ENCODE measurements at places on chromosomes 13 and 19.

DNA sequence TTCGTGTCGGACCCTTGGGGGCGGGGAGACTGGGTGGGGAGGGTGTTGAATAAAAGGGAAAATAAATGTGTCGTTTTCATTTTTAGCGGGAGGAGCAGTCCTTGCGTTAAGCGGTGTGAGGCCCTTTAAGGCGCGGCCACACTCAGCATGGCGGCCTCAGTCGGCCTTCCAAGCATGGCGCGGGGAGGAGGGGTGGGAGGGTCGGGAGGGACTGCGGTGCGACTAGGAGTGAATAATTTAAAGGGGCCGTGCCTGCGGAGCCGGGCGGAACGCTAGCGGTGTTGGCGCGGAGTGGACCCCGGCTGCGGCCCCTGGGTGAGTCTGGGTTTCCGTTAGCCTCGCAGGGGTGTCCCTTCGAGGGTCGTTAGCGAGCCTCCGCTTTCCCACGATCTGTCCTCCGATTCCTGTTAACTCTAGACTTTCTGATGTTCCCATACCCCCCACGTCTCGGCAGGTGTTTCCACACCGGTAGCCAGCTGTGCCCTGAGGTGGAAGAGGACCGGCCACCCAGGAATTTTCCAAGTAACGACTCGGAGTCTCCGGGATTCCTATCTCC lies 1.5 kb upstream of the PNPLA6 start:
- peak; percentile 85 for DNase-seq

- DNase-seq: no peak
Measured at GRCh38 chr13:79361299-79361698, 44.8 kb downstream of the RBM26 start.

GRCh38 chr13:43963726-43964125 lies 84.0 kb downstream of the LACC1 start:
- no peak for DNase-seq

DNA sequence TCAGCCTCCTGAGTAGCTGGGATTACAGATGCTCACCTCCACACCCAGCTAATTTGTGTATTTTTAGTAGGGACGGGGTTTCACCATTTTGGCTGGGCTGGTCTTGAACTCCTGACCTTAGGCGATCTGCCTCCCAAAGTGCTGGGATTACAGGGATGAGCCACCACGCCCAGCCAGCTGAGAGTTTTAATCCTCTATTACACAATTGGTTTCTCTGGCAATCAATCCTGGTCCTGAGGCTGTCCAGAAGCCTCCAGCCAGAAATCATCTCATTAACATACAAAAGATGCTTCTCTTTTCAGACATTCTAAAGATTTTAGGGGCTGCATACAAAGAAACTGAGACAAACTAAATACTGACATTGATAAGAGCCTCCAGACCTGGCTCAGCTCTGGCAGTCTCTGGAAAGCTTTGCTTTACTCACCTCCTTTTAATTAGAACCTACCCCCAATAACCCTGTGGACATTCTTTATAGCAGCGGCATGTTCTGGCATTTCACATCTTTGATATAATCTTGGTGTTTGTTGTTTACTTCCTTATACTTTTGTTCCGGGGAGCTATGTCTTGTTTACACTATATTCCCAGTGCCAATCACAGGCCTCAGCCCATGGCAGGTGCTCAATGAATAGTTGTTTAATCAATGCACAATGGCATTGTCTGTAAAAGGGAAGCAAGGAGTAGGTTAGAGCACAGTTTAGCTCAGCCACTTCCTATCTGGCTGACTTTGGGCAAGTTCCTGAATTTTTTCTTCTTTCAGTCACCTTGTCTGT lies 4.1 kb upstream of the ZNF724 start:
- no peak for DNase-seq

- DNase-seq: no peak
Measured at GRCh38 chr19:41386442-41386841, 10.1 kb downstream of the TMEM91 start.

DNA sequence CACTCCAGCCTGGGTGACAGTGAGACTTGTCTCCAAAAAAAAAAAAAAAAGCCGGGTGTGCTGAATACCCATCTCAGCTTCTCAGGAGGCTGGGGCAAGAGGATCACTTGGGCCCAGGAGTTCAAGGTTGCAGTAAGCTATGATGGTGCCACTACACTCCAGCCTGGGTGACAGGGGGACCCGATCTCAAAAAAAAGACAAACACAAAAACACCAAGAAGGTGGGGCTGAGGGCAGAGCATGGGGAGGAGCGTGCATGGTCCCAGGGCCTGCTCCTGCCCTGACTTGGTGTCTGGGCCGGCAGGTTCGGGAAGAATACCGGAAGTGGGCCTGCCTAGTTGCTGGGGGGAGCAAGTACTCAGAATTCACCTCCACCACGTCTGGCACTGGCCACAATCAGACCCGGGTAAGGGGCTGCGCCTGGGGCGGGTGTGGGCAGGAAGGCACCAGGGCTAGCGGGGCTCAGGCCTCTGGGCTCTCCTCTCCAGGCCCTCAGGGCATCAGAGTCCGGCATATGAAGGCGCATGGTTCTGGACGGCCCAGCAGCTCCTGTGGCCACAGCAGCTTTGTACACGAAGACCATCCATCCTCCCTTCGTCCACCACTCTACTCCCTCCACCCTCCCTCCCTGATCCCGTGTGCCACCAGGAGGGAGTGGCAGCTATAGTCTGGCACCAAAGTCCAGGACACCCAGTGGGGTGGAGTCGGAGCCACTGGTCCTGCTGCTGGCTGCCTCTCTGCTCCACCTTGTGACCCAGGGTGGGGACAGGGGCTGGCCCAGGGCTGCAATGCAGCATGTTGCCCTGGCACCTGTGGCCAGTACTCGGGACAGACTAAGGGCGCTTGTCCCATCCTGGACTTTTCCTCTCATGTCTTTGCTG lies 11.3 kb downstream of the DDX39A start:
- DNase-seq: no peak

DNA sequence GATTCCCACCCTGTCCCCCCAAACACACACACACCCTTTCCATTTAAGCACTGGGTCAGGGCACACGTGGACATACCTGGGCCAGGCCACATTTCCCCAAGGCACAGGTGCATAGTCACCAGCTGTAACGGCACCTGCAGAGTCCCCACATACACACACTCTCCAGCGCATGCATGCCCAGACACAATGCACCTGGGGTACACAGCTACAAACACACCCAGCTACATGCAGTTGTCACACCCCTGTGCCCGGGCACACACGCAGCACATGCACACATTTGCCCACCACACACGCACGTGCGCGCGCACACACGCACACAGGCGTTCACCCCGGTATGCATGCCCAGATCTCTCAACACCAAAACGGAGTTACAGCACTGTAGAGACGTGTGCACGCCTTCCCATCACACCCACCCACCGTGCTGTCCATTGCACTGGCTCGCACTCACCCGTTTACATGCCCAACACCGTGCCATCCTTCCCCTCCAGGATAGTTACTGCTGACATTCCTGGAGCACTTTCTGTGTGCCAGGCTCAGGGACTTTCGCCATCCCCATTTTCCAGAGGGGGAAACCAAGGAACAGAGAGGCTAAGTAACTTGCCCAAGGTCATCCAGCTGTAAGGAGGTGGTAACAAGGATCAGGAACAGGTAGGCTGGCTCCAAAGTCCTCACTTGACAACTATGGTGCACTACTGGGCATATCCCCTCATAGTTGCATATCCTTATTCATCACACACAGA lies 749 bp upstream of the SHANK1 start:
- DNase-seq: no peak

DNA sequence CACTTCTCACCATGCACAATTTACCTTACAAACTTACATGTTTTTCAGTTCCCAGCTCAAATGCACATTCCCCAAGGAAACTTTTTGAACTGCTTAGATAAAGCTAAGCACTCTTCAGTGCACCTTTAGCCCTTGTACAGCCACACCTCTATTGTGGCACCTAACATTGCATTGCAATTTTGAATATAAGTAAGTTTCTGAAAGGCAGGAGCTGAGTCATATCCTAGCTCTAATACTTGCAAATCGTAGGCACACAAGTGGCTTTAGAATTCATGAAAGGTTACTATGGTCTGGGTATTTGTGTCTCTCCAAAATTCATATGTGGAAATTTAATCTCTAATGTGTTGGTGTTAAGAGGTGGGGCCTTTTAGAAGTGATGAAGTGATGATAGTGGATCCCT lies 4.9 kb upstream of the ESD start:
- no peak for DNase-seq

DNA sequence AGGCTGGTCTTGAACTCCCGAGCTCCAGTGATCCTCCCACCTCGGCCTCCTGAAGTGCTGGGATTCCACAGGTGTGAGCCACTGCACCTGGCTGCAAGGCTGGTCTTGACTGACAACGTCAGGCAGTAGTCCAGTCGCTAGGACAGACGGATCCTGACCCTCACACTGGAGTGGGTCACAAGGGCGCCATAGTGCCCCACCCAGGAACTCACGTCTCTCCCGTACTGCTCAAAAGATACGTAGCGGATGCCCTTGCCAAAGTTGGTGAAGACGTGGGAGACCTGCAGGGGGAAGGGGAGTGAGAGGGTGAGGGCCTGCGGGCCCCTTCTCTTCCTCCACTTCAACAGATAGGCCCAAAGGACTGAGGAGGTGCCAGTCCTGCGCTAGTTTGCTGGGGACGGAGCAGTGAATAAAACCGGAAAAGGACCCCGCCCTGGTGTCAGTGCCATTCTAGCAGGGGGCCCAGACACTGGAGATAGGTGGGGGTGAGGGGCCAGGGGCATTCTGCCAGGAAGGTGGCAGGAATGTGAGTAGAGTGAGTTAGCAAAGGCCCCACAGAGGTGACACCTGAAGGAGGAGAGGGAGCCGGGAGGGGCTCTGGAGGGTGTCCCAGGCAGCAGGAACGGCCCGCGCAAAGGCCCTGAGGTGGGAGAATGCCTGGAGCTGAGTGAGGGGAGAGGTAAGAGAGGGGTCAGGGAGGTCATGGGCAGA lies 11.9 kb downstream of the MRPS12 start:
- no peak for DNase-seq

GRCh38 chr19:30252214-30252613 lies 120.0 kb upstream of the ZNF536 start:
- DNase-seq: no peak

DNA sequence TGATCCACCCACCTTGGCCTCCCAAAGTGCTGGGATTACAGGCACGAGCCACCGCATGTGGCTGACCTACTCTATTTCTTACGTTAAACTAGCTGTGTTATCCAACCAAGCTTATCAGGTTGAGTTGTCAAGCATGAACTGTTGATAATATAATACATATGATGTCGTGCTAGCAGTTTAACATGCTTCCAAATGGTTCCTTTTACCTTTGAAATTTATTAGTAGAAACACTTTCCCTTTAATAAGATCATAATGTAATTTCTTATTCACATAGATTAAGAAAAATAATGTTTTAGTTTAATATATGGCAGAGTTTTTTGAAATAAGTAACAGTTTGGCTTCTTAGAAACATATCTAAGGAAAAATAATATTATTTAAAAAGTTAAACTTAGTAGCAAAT lies 34.4 kb upstream of the VWA8 start:
- no peak for DNase-seq

- no peak for DNase-seq
Measured at GRCh38 chr13:109412283-109412901, 374.0 kb downstream of the IRS2 start.

DNA sequence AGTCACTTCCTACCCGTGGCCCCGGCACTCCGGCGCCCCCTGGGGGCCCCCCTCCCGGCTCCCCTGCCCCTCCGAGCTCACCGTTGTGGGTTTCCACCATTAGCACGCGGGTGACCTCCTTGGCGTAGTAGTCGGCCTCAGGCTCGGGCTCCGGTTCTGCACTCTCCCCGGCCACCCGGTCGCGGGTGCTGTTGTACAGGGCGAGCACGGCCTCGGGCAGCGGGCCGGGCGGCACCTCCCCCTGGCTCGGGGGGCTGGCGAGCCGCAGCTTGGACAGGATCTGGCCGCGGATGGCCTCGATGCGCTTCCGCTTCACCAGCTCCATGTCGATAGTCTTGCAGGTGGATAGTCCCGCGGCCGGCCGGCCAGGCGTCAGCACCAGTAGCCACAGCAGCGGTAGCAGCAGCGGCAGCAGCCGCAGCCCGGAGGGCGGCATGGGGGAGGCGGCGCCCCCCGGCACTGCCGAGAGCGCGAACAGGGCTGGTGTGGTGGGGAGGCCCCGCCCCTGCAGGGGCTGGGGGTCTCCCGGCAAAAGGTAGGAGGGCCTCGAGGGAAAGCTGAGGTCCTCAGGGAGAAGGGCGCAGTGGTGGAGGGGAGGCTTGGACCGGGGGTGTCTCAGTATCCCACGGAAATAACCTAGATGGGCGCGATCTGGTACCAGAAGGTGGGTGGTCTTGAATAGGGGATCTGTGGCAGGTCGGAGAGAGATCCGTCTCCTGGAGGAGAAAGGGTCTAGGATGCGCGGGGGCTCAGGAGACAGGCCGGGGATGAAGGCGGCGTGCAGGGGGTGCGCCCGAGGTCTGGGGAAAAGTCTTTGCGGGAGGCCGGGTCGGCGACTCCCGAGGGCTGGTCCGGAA lies 885 bp downstream of the TGFB1 start:
- DNase-seq: peak; percentile 83

- no peak for DNase-seq
Measured at GRCh38 chr13:82976499-82976898, 905.8 kb downstream of the SLITRK1 start.

DNA sequence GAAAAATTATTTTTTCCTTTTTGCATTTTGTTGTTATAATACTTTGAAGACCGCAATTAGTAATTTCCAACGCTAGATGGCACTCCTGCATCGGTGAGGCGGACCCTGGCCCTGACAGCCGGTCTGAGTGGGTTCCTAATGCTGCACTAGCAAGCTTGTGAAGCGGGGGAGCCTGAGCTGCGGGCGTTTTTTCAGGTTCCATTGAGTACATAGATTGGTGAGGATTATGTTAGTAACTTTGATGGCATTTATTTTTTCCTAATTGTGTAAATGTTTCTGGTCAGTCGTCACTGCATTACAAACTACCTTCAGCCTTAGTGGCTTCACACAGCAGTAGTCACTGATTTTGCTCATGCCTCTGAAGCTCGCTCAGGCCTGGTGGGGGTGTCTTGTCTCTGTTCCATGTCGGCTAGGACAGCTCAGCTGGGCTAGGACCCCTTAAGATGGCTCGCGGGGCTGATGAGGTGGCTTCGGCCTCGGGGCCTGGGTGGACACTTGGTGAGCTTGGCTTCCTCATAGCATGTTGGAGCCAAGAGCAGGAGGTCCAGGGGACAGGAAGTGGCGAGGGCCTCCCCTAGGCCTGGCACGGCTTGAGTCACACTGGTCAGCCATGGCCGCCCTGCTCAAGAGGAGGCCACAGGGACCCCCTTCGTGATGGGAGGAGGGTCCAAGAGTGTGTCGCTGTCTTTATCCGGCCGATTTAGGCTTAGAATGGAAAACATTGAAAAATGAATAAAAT lies 25.0 kb downstream of the ERCC5 start:
- DNase-seq: peak; percentile 36

GRCh38 chr19:39083983-39084731 lies at the start of gene ACP7:
TSS of gene ACP7 (plus strand) at chr19:39084368. CDS start at chr19:39085270, 902 bp downstream.
- DNase-seq: peak; percentile 19

GRCh38 chr19:53019684-53020083 lies 6.0 kb downstream of the ERVV-1 start:
- DNase-seq: no peak

GRCh38 chr13:76883236-76883635 lies 3.0 kb downstream of the KCTD12 start:
- DNase-seq: no peak

Data from stimulated activated CD4-positive, alpha-beta T cell treated with anti-CD3 and anti-CD28 coated beads, Interleukin-4, amount 100 ng/mL, for 1 hour (primary cell).